NCI-H2107 (cell line): ENCODE measurements at places on chromosomes 3 and 15.

GRCh38 chr15:56782306-56782705 is 49.0 kb upstream of the ZNF280D start:
- no peak for DNase-seq

- DNase-seq, result no peak
Measured at GRCh38 chr3:13115991-13116390, 42.8 kb upstream of the IQSEC1 start.

DNA sequence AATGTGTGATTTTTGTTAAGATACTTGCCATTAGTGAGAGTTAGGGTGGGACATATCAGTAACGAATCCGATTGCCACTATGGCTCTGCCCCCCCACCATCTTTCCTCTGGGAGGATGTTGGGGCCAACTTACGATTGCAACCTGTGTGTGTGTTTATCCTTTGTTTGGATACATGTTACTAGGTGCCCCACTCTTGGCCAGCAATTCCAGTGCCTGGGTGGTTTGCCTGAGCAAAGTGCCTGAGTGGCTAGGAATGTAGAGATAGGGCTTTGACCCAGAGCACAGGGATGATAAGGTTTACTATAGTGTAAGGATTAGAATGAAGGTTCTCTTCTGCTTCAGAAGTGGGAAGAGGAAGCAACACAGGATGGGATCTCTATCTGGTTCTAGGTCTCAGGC is 231.8 kb downstream of the TP63 start:
- no peak for DNase-seq

DNA sequence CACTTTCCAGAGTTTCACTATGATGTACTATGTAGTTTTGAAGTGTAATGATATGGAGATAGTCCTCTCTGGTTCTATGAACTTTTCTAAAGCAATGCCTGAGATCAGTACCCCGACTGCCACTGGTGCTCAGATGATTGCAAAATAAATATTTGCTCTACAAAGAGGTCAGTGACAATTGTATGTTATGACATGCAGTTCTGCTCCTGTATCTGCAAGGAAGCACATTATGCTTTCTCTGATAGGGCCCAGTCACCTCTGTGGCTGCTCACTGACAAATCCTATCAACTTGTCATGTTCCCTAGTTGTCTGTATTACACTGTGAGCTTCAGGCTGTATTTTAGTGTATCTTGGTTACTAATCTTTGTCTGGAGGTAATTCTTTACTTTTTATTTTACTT is 362.6 kb downstream of the ROBO1 start:
- no peak for DNase-seq

- no peak for DNase-seq
Measured at GRCh38 chr15:91981821-91982800, 128.6 kb downstream of the SLCO3A1 start.

DNA sequence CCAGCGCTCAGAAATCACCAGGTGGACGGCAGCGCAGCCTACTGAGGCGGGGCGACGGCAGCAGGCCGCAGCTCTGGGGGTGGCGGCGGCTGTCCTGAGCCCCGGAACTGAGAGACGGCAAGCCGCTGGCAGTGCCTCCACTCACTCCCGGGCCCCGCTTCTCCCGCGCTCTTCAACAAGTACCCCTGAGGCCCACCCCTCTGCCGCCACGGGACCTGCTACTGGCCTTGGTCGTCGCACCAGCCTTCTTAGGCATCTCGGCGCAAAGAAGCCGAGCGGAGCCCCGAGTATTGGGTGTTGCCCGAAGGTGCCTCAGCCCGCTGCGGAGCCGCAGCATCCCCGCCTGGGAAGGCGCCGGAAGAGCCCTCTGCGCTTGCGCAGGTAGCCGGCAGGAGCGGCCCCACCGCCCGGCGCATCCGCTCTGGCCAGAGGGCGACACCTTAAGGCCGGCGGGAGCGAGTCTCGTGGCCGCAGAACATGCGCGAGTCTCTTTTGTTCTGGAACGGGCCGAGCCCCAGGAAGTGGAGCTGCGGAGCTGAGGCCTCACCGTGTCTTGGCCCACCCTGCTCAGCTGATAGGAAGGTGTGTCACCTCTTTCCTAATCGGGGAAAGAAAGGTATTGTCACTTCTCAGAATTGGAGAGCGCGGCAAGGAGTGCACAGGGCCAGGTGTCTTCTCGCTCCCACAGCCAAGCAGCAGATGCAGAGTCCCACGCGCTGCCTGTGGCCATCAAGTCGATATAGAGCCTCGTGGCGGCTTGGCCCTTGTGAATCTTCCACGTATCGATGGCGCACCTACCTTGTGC is at the start of gene C15orf40:
Gene C15orf40 (minus strand): TSS at position 369 of the 805 bp plus-strand sequence. CDS start 32 bp downstream, at position 337.
- DNase-seq, result peak; percentile 29

DNA sequence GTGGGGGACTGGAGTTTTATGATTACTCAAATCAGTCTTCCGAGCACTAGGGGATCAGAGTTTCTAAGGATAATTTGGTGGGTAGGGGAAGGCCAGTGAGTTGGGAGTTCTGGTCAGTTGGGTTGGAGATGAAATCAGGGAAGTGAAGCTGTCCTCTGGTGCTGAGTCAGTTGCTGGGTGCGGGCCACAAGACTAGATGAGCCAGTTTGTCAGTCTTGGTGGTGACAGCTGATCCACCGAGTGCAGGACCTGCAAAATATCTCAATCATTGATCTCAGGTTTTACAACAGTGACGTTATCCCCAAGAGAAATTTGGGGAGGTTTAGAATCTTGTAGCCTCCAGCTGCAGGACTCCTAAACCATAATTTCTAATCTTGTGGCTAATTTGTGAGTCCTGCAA is 249.4 kb downstream of the FAM43A start:
- no peak for DNase-seq

GRCh38 chr3:71238355-71238757 is 345.2 kb downstream of the FOXP1 start:
- no peak for DNase-seq

GRCh38 chr3:83002869-83003445 is 1241.5 kb upstream of the GBE1 start:
- DNase-seq, result peak; percentile 81

DNA sequence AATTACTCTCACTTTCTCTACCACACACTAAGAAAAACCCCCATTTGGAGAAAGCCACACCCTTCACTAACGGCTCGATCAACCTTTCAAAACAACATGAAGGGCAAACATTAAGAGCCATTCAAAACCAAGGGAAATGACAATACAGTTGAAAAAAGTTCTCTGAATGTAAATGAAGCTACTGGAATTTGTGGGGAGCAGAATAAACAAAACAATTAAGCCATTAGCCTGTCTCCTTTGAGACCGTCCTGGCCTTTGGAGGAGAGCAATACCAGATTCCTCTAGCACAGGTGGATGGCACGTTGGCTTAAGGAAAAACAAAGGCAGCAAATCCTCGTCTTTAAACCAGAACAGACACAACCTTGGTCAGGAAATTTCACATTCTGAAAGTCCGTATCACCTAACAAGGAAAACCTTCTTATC is 18.7 kb downstream of the MYO1E start:
- no peak for DNase-seq

GRCh38 chr3:179449636-179450035 is 1.6 kb downstream of the GNB4 start:
- DNase-seq, result no peak

DNA sequence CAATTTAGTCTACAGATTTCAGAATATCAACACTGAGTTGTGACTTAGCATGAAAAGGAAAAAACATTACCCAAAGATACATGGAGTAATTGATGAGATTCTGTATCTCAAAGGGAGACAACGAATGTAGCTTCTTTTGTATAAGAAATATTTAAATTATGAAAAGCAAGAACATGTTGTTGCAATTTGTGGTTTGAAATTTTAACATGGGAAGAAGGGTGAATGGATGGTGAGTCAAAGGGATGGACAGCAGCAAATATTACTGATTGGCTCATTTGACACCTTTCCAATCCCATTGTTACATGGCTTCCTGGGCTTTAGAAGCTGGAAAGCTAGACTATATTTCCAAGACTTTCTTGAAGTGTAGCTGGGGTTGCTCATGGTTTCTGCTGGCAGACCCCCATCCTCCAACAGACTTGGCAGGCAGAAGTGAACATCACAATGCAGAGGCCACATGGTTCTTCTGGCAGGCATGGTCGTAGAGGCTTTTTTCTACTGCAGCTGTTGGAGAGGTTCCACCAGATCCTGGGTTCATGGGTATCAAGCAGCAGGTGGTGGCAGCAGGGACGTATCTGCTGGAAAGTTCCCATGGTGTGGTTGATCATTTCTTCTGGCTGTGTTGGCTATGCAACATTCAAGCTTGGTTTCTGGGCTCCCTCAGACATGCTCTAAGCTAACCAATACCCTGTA is 47.2 kb upstream of the KPNA4 start:
- DNase-seq, result no peak

GRCh38 chr3:136658946-136659682 is 93.1 kb downstream of the STAG1 start:
- DNase-seq, result peak; percentile 7

- DNase-seq, result no peak
Measured at GRCh38 chr3:59256230-59256629, 206.4 kb upstream of the CFAP20DC start.

GRCh38 chr3:194571491-194572142 is 61.6 kb downstream of the TMEM44 start:
- no peak for DNase-seq

GRCh38 chr3:109413049-109413448 is 75.7 kb upstream of the DPPA4 start:
- no peak for DNase-seq

DNA sequence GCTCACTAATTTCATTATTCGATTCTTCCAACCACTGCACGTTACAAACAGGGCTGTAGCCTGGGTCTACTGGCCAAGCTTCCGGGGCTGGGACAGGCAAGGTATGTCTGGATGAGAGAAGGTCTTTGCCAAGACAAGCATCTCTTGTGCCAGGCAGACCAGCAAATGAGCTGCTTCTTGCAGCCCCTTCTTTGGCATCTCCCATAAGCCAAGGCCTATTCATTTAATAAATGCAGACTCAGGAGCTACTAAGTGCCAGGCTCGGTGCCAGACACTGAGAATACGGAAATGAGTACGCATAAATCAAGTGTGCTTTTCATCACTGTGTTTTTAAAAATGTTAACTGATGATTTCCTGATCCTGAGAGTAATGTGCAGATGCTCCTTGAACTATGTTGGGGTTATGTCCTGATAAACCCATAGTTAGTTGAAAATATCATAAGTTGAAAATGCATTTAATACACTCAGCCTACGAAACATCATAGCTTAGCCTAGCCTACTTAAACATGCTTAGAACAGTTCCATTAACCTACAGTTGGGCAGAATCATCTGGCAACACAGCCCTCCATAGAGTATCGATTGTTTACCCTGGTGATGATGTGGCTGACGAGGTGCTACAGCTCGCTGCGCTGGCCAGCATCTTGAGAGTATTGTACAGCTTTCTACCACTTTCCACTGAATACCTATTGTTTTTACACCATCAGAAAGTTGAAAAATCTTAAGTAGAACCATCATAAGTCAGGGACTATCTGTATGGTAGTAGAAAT is 135.0 kb upstream of the CTDSPL start:
- DNase-seq, result no peak

GRCh38 chr3:69204315-69204957 is 82.0 kb upstream of the LMOD3 start:
- no peak for DNase-seq

DNA sequence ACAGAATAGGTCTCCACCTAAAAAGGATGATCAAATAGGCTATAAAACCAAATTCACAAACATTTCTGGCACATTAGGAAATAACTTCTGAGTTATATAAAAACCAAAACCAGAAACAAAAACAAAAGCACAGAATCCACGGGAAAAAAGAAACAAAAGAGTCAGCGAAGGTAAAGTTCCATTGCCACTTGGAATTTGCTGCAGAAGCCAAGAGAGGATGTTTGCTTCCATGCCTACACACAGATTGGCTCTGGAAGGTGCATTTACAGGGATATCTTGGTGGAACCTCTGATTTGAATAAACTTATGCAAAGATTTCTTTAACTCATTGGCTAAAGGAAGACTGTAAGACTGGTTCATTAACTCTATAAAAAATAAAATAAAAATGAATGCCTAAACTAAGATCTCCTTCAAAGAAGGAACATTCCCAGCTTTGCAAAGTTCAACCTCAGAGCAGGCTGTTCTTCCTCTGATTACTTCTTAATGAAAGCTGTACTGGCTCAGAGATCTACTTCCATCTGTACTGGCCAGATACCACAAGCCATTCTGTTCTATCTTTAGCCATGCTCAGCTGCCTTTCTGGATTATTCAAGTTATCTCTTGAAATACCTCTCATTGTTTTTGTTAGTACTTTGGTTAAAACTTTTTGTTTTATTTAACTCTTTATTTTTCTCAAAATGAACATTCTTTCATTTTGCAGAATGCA is 537.5 kb upstream of the CCDC54 start:
- no peak for DNase-seq

DNA sequence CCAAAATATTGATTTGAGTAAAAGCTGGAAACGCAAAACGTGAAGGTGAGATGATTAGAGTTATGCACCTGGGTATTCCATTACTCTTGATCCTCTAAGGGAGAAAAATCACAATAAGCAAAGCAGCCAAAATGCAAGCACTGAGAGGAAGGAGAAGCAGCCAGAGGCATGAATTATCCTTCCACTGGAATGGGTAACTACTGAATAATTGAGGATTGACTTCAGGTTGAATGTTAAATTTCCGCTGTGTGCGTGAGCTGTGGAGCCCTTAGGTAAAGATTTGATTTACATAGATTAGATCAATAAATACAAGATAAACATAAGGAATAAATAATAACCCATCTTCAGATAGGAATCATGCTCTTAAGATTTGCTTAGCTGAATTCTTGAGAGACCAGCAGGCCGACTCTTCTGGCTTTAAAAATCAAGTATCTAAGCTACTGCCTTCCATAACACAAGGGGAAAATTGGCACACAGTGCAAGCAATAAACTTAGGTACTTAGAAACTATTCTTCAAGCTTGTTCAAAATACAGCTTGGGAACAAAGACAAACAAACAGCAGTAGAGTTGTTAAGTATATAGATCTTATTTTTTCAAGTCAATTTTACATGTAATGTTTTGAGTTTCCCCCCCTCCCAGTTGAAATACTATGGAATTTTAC is 1459.5 kb downstream of the ZPLD1 start:
- no peak for DNase-seq

DNA sequence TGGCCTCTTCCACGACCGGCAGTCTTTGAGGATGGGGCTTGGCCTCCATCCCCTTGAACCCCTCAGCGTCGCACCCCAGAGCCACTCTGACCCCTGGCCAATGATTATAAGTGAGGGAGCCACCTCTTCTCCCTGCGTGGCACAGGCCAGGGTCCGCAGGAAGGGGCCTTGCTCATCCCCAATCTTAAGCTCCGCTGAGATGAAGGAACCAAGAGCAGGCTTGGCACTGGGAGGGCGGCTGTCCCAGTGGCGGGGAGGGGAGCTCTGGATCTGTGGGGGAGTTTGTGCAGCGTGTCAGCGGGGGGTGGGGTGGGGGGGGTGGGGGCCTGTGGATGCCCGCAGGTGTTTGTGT is 13.8 kb upstream of the ADPGK start:
- DNase-seq, result no peak
